Left kidney (tissue), 8 donors: ENCODE measurements at places on chromosomes 7 and 10.

DNA sequence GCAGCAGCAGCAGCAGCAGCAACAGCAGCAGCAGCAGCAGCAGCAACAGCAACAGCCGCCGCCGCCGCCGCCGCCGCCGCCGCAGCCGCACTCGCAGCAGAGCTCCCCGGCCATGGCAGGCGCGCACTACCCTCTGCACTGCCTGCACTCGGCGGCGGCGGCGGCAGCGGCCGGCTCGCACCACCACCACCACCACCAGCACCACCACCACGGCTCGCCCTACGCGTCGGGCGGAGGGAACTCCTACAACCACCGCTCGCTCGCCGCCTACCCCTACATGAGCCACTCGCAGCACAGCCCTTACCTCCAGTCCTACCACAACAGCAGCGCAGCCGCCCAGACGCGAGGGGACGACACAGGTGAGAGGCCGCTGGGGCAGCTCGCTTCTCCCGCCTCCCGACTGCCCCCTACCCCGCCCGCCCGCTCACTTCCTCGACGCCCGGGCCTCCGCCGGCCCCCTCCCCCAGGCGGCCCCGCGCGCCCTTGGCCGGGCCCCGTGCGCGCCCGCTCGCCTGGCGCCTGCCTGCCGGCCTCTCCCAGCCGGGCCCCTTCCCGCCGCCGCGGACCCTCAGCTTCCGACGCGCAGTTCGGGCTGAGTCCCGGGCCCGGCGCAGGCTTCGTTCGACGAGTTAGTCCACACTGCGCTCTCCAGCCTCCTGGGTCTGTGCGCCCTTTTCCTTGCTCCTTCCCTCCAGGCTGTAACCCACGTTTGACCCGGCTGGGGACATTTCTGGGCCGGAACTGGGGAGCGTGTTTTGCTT, 882 bp downstream of the DLX6 start:
- no peak for DNase-seq

GRCh38 chr7:13946181-13946580, 43.3 kb downstream of the ETV1 start:
- DNase-seq = no peak

- no peak for DNase-seq
These were observed 16.5 kb upstream of the PLAU start for GRCh38 chr10:73894245-73894971.

DNA sequence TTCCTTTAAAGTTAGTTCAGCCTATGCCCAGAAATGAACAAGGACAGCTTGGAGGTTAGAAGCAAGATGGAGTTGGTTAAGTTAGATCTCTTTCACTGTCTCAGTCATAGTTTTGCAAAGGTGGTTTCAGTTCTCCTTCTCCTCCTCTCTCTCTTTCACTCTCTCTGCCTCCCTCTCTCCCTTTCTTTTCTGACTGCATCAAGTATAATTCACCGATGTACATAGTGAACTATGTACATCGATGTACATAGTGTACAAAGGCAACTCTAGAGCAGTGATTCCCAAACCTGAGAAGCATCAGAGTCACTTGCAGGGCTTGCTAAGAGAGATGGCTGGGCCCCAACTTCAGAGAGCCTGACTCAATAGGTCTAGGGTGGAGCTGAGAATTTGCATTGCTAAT, 1259.7 kb downstream of the TYW1 start:
- no peak for DNase-seq

DNA sequence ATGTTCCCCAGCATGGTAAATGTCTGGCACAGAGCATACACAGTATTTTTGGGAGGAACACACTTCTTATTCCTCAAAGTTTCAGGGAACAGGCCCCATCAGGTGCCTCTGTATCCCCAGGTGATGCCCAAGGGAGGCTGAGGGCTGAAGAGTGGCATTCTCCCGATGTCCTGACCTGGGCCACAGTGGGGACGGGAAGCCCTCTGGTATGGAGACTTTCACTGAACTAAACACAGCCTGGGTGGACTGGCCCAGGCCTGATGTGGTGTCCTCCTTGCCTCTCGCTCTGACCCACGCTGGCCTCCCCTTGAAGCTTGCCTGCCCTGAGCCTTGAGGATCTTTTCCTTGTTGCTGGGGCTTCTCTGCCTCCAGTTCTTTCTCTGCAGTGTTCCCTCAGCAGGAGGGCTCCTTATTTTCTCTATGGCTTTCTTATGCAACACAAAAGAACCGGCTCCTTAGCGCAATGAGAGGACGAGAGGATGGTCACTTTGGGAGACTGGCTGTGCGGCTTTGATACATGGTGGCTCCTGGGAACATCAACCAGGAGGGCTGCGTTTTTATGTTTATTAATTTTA, 157.5 kb upstream of the TNS3 start:
- DNase-seq = no peak

- no peak for DNase-seq
These were observed 2.4 kb upstream of the HOXA10 start for GRCh38 chr7:27176524-27176845.

GRCh38 chr7:265998-266850, 23.7 kb upstream of the FOXL3 start:
- no peak for DNase-seq

- DNase-seq = no peak
These were observed 222.0 kb downstream of the PRPF18 start for GRCh38 chr10:13808556-13809391.

GRCh38 chr7:135168001-135168400, 2.5 kb downstream of the CYREN start:
- DNase-seq = no peak

GRCh38 chr7:25834050-25834449, 317.9 kb upstream of the NFE2L3 start:
- no peak for DNase-seq

GRCh38 chr10:108901781-108902618, 1021.3 kb downstream of the XPNPEP1 start:
- no peak for DNase-seq

DNA sequence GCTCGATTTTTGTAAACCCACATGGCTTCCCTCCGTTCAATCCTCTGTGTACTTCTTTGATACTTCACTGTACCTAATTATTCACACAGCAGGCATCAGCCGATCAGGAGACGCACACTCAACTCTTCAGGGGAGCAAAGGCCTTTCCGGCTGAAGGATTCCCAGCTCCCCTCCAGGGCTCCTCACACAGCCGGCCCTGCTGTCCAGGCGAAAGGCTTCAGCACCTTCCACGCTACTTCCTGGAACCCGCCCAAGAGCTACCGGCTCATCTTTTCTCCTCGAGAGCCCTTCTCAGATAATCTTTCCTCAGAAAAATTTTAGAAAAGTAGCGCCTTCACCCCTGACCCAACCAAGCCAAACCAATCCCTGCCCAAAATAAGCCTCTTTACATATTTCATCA, 270.4 kb downstream of the ZMYND11 start:
- no peak for DNase-seq

DNA sequence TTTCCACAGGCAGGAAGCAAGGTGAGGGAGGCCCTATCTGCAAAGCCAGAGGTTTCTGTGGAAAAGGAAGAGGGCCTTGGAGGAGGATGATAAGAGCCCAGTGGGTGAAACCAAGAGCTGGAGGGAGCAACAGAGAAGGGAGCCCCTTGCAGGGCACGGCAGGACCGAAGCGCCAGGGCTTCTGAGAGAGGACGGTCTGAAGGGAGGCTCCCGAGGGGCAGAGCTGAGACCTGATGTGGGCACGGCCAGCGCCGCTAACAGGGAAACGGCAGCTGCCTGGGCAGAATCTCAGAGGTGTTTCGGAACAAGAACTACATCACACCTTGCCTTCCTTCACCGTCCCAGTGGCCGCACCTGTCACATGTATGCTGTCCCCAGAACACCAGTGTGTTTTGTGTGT, 144.3 kb upstream of the ADARB2 start:
- no peak for DNase-seq

- DNase-seq = no peak
These were observed 55.2 kb upstream of the DKK1 start for GRCh38 chr10:52258799-52259425.

DNA sequence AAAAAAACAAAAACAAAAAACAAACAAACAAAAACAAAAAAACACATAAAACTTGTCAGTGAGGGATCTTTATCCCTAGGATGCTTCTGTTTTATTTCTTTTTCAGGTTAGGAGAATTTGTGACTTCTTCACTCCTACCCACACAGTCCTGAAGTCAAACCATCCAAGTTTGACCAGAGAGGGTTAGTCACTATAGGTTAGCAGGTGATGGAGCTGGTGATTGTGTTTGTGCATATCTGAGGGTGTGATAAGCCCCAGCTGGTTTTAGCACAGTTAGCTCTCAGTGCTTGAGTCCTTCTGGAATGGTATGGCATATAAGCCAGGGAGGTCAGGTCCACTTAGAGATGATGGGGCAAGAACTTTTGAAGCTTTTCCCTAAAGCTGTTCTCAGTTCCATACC, 11.8 kb upstream of the IKZF1 start:
- DNase-seq = no peak

GRCh38 chr10:101157756-101158458, 26.8 kb downstream of the TLX1 start:
- no peak for DNase-seq

DNA sequence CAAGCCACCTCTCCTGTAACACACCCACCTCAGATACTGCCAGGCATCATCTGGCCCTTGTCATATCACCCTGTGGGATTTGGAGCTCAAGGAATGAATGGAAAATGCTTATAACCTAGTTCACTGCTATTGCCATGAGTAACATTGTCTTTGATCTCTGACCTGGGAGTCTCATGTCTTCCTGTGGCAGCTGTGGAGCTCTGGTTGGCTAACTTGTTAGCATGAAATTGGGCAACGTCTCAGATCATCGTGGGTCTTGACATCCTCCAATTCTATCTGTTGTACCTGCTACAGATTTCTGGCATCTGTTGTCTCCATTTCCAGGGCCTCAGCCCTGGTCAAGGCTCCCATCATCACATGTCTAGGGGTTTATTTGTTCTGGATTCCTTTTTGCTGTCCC, 2.2 kb upstream of the TMEM270 start:
- DNase-seq = no peak

DNA sequence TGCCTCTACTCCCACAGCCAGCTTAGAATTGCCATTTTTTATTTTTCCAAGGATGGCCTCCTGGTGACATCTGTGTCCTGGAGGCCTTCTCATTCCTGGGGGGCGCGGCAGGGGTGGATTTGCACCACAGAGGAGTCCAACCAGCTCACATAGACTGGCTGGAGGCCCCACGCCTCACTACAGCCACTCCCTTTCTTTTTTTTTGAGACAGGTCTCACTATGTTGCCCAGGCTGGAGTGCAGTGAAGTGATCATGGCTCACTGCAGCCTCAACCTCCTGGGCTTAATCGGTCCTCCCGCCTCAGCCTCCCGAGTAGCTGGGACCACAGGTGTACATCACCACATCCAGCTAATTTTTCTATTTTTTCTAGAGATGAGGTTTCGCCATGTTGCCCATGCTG, 57.6 kb upstream of the DOCK1 start:
- no peak for DNase-seq

- no peak for DNase-seq
These were observed 313.8 kb upstream of the SHH start for GRCh38 chr7:156125841-156126730.

GRCh38 chr10:3129581-3130340, 42.8 kb downstream of the PITRM1 start:
- no peak for DNase-seq

DNA sequence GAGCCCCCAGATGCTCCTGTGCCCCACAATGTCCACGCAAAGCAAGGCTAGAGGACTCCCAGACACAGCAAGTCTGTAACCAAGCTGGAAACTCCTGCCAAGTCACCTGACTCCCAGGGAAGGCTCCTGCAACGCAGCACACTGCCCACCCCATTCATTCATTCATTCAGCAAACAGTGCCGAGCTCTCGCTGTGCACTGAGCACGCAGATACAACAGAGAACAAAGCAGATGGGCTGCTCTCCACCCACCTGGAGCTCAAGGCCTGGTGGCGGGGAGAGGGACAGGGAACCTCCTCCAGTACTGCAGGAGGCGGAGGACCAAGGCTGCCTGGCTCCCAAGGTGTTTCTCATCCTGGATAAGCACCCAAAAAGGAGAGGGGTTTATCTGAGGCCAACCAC, 8.6 kb downstream of the KCNH2 start:
- DNase-seq = no peak
